ENCODE measurements at places on chromosomes 2 and 18.

- DNase-seq: peak; percentile 7
These were observed 84.5 kb upstream of the ARHGAP28 start for GRCh38 chr18:6644836-6645627.

GRCh38 chr2:112597537-112598322 is 13.3 kb downstream of the CHCHD5 start:
- no peak for DNase-seq

GRCh38 chr18:45161850-45162249 is 453.4 kb upstream of the SLC14A2 start:
- DNase-seq: no peak

DNA sequence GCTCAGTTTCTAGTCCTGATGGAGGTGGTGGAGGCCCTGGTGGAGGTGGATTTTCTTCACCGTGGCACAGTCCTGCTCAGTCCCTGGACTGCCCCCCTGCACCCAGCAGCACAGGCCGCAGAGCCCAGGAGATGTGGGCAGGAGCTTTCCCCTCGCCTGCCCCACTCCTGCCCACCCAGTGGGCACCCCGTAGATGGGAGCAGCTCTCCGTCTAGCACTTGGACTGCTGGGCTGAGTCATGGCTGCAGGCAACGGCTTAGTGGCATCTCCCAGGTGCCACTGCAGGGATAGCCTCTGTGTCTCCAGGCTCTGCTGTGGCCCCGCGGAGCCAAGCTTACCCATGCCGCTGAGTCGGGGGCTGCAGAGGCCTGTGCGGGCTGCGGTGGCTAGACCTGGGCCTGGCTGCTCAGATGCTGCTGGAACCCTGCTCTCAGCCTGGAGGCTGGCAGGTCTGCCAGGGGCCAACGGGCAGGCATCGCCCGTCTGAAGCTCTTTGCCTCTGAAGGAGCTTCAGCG is 92.3 kb upstream of the CTDP1 start:
- no peak for DNase-seq

DNA sequence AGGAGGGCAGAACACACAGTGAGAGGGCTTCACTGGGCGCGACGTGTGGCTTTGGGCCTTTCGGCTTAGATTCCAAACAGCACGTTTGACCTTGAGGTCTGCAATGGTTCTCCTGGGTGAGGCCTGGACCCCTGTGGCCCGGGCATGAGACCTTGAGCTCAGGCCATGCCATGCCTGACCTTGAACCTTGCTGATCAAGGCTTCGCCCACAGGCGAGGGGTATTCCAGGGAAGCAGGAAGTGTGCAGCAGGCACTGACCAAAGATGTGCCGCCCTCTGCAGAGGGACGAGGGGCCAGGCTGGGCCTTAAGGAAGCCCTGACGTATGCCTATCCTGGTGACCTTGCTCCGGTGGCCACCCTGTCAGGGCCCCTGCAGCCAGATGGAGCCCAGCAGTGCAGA is 178.3 kb upstream of the HDAC4 start:
- DNase-seq: no peak

DNA sequence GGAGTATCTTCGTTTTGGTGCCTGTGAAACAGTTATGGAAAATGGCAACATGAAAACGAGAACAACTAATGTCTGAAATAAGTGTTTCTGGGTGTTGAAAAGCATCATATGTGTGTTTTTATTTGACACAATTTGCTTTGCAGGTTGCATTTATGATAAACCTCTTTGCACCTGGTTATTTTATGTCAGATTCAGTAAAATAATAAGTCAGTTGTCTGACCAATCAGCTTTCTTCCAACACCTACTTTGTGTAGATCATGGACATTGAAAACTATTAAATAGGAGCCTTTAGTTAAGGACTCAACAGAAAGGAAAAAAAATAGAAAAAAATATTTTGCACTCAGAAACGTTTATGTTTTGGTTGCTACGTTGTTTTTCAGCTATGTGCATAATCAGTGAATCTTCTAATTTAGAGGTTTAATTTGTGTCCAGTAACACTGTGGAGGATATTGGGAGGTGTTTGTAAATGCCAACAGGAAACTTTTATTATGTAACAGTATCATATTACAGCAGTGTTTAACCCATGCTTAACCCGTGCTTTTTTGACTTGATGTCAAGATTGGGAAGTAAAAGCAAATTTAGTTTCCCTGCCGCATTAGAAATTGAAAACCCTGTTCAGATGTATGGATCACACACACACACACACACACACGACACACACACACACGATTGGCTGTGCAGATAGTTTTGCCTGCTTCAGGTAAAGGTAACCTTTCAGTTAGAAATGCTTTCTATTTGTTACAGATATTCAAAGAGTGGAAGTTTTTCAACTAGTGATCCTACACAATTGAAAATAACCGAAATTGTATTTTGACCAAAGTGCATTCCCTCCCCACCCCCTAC is 2.6 kb downstream of the PKP4 start:
- peak; percentile 35 for DNase-seq

GRCh38 chr2:12321886-12322285 is 394.9 kb upstream of the TRIB2 start:
- no peak for DNase-seq

- no peak for DNase-seq
These were observed 562.9 kb downstream of the ARHGAP15 start for GRCh38 chr2:143692162-143692561.

DNA sequence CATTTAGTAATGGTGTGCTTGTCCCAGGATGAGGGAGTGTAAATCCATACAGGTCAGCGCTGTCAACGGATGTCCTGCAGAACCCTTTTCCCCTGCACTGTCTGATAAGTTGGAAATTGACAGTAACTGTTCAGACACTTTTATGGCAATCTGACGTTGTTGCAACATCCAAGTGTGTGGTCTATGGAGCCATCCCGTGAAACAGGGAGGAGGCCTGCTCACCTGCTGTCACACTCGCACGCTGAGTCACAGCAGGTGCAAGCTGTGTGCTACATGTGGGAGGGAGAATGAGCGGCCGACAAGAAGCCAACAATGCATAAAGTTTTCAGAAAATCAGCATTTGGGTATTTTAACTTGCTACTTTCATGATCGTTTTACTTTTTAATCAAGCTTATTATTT is 43.7 kb upstream of the RMDN2 start:
- DNase-seq: no peak

- DNase-seq: no peak
These were observed 96.5 kb downstream of the XIRP2 start for GRCh38 chr2:166984797-166985196.

- no peak for DNase-seq
These were observed 53.1 kb downstream of the TTC27 start for GRCh38 chr2:32680942-32681341.

- no peak for DNase-seq
These were observed 7.3 kb upstream of the SETBP1 start for GRCh38 chr18:44673256-44673880.

GRCh38 chr2:1591461-1591770 is 152.9 kb downstream of the PXDN start:
- DNase-seq: peak; percentile 40

DNA sequence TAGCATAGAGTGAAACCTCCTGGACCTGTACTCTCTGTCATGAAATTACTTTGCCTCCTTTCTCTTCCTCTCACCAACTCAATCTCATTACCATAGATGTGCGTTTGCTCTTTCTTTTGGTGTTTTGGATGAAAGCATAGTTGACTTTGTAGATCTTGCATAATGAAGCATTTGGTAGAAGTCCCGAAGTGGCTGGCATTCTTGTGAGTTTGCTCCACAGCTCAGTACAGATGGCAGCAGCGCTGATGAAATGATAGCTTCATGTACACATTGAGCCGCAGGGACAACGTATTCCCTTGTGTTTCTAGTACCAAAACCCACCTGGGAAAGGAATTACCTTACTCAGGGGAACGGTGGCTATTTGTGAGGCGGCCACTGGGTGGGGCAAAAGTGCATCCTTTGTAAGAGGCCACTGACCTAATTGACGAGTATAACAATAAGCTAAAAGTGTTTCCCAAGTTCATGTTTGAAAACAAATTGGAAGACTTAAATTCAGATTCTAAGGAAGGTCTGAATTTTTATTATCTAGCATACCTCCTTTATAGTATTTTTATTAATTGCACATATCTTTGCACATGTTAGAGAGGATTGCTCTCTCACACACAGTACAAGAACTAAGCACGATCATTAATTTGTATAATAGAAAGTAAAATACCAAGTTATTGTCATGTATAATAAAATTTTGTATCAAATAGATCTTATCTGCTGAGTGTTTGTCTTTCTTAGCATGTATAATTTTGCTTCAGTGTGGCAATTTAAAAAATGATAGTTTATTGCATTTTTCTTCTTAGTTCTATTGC is 25.4 kb upstream of the CDH7 start:
- DNase-seq: no peak

GRCh38 chr2:41319437-41319836 is 728.4 kb upstream of the PKDCC start:
- DNase-seq: no peak

DNA sequence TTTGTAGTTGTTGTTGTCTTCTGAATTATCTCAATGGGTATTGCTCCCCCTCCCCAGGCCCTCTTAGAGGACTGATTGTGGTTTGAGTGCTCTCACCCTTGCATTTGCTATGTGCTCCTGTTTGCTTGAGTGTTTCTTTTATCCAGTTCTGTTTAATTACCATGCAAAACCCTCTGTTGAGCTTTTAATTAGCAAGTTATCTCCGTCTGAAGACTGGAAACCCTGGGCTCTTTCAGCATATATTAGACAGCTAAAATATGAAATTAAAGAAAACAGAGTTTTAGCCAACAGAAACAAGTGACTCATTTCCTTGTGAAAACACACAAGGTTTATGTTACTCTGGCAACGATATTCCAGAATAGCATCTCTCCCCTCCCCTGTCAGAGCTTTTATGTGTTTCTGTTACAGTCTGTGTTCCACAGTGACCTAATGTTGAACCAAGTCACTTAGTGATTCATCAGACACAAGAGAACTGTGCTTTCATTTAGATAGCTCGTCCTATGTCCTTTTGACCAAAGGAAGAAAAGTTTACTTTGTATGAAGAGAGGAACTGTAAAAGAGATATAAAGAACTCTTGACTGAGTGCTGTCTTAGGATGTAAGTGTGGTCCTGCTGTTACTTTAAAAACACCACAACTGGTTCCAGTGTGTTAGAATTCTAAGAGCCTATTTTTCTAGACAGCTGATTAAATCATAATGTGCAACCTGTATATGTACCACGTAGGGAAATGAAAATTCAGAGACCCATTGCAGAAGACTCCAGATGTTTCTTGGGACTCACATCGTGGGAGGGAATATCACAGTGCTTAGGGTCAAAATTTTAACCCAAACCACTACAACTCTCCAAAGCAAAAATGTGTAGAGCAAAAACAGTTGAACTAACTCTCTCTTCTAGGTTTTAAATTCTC is 172.8 kb upstream of the RBMS1 start:
- peak; percentile 45 for DNase-seq

DNA sequence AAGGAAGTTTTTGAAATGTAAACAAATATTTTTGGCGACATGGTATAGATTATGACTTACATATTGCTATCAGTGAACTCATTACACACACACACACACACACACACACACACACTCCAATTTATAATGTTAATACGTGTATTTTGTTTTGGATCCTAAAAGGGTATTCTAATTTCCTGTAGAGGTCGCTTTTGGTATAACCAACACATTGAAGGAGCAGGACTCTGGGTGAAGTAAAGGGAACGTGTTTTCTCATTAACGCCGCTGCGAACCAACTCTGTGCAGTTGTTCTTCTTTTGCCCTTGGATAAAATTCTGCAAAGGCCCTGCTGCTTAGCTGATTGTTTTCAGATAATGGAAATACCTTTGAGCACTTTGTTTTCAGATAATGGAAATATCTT is 190.4 kb downstream of the PMAIP1 start:
- DNase-seq: no peak

- DNase-seq: no peak
These were observed 181.4 kb downstream of the TMEM18 start for GRCh38 chr2:495745-496275.

- DNase-seq: no peak
These were observed 960.7 kb downstream of the SLC4A3 start for GRCh38 chr2:220588148-220588547.

- DNase-seq: no peak
These were observed 99.7 kb upstream of the ID2 start for GRCh38 chr2:8582191-8582590.

- no peak for DNase-seq
These were observed 68.2 kb upstream of the LYPD1 start for GRCh38 chr2:132738223-132738622.

DNA sequence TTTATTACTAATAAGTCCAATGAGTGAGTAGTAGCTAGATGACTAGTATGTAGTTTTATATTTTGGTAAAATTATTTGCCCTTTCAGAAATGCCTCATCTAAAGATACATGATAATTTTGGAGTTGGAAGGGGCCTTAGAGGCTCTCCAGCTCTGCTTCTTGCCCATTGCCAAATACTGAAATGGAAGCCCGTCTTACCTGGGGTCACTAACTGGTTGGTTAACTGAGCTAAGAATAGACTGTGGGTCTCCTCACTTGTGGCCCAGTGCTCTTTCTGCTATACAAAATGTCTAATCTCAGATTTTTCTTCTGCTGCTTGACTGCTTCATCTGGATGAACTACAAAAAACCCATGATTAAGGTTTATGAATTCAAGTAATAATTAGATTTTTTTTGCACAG is 67.1 kb downstream of the CLIP4 start:
- DNase-seq: no peak

- DNase-seq: no peak
These were observed 167.2 kb upstream of the SATB2 start for GRCh38 chr2:199624958-199625357.

GRCh38 chr18:23812546-23813440 is 123.5 kb downstream of the LAMA3 start:
- DNase-seq: no peak

DNA sequence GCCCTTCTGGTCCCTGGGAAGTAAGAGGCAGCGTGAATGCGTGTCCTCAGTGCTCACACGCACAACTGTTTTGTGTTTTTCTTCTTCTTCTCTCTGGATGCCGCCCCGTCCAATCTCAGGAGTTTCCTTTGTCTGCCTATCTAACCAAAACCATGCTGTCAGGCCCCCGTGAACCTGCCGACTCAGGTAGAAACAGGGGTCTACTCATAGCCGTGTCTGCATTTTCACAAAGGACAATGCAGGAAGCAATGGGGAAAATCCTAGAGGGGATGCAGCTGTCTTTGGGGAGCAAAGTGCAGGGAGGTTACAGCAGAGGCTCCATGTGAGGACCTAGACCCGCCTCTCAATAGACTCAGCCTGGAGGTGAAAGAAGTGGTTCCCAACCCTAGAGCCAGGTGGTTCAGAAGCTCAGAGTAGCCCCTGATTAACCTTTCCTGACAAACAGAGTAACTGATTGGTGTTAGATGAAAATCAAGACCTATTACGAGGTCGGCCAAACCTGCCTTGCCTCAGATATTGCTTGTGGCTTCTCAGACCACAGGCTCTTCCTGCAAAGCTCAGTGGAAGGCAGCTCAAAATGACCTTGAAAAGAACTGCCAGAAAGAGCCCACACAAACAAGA is 49.3 kb downstream of the CD226 start:
- no peak for DNase-seq
